ENCODE measurements at places on chromosomes 6 and 20.
A peak's percentile ranks its signal among the peaks of the same experiment; 100 is the strongest.

DNA sequence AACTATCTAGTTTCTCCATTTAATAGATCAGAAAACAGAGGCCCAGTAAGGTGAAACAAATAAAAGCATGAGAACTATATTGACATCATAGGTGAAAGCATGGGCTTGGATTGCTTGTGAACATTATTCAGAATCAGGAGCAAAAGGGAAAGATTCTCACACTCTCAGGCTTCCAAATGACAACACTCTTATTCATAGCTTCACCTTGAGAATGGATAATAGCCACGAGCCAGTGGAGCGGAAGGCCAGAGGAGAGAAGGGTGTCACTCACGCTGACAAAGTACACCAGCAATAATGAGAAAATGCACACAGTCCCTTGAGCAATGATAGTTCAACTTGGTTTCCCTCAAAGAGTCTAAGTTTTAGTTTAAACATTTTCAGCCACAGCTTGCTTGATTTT lies 339.0 kb downstream of the TPBG start:
- no peak for DNase-seq

- peak; percentile 40 for DNase-seq
These were observed 1.3 kb downstream of the MAN1A1 start for GRCh38 chr6:119348096-119348747.

- DNase-seq: no peak
These were observed 145.5 kb upstream of the ARG1 start for GRCh38 chr6:131427434-131428058.

DNA sequence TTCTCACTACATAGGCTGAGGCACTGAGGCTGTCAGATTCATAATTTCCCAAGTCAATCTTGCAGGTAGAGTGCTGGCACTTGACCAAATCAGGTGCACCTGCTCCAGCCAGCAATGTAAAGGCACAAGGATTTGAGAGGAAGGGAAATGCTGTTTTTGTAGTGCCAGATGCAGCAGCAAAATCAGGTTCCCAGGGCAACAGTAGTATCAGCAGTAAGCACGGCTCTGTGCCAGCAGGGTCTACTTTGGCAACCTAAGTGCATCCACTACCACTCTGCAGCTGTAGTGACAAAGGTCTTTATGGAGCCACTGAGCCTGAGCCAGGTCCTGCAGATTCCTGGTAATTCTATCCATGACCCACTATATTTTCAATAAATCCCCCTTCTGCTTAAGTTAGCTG lies 329.5 kb downstream of the TPBG start:
- DNase-seq: no peak

DNA sequence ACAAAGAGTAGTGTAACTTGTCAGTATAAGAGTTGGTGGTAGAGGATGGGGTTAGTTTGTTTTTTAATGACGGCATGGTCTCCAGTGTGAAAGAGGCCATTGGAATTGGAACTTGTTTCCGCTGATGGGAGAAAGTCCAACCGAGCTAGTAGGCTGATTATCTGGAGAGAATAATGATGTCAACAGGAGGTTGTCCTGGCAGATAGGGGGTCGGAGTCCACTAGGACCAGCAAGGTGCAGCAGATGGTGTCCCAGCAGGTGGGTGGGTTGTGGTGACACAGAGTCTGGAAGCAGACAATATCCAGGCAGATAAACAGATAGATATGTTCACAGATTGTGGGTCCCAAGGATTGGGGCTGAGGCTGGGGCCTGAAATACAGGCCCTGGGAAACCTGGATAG lies 35.1 kb downstream of the PKIB start:
- peak; percentile 21 for DNase-seq

DNA sequence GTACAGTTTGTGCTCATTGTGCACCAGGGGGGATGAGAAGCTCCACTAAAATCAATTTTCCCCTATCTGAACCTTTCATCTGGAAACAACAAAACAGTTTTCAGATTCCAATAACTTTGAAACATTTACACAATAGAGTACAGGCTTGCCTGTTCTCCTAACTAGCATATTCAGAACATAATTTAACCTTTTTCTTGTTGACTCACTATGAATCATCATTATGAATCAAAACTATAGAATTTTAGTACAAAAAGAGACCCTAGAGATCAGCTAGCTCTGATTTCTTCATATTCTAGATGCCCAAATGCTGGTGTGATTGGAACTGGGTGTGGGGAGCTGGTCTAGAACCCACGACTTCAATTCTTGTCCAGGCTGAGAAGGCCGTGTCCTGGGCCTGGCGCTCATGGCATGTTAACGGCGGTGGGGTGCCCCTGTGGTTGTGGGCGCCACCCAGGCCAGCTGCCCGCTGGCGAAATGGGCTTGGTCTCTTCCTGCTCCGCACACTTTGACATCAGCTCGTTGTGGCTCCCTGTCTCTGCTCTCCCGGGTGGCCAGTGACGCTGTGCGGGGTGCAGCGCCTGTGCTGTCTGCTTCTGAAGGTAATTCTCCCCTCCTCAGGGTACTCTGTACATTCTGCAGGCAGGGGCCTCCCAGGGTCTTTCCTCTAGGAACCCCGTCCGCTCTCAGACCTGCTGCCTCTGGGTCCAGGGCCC lies 29.9 kb upstream of the AGPAT4 start:
- no peak for DNase-seq

DNA sequence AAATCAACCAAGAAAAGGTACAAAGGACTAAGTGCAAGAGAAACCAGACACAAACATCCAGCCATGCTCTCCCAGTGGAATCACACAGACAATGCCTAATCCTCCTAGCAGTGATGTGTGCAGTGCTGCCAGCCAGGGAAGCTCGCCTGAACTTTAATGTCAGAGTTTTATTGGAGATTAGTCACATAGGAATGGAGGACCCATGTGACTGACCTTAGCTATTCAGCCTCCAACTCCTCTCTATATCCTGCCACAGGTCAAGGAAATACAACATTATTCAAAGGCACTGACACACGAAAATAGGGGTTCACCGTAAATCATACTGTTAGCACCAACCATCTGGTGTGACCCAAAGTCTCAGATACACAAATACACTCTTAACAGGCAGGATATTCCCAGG lies 684.6 kb downstream of the DOK5 start:
- no peak for DNase-seq

GRCh38 chr6:35677456-35677855 lies 11.3 kb downstream of the FKBP5 start:
- no peak for DNase-seq

DNA sequence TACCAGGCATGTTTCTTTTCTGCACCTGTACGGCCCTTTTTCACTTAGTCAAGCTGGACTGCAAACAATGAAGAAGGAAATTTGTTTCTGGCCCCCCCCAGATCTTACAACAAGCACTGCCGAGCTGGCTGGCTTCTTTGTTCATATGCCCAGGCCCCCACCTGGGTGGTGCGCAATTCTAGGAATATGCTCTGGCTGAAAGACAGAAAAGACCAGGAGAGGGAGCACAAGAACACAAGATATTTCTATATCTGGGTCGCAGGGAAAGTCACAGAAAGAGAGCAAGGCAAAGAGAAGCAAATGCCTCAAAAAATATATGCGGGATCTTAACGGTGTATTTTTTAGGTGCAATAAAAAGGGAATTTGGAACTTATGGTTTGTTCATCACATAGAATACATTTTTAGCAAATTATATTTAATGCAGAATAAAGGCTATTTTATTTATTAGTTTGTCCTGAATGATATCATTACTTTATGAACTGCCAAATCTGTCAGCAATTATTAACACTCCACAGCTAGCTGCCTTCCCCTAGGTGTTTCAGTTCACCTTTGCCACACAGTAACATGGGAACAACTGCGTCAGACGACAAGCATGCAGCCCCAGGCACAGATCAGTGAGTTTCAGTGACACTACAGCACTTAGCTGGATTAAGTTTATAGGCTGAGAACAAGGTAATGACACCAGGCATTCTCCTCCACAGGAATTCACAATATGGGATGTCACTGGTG lies 76.5 kb downstream of the GJA10 start:
- DNase-seq: peak; percentile 46

DNA sequence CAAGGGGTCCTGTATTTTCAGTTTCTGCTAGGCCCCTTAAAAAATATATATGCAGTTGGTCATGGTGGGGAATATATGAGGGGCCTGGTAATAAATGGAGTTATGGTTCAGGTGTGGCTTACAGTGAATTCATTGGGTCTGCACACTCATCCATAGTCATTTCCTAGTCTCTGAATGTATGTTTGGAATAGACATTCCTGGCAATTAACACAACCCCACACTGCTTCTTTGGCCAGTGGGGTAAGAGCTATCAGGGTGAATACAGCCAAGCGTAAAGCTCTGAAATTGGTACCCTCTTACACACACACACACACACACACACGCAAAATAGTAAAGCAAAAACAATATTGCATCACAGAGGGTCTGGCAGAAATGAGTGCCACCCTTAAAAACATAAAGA lies 56.5 kb downstream of the QRSL1 start:
- no peak for DNase-seq

- peak; percentile 62 for DNase-seq
These were observed 13.0 kb upstream of the PFDN4 start for GRCh38 chr20:54194724-54195438.

- no peak for DNase-seq
These were observed 119.0 kb upstream of the SGK1 start for GRCh38 chr6:134436950-134437349.

GRCh38 chr6:133855991-133856370 lies 32.9 kb upstream of the TCF21 start:
- no peak for DNase-seq

DNA sequence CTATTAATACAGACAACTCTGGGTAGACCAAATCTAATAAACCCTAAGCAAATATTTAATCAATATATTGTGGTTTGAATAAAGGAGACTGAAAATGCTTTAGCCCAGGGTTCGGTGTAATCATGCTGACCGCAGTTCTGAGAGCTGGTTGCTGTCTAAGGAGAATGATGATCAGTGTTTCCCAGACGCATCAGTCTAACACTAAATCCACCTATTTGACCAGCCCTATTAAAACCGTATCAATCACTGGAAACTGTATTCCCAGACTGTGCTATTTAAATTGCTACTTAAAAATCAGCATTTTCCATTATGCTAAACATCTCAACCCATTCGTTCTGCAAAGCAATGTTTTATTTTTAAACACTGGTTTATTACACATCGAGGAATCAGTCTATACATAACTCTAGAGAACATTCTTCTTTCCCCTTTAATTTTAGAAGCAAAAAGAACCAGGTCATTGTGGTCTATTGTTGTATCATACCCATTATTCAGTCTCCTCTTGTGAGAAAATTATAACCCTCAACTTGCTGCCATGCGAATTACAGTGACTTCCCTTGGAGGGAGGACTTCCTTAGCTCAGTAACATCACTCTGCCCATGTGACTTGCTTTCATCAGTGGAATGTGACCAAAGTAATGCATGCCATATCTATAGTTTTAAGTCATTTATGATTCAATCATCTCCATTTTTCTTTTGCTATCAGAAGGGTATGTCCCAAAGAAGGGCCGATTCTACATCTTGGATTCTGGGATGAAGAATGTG lies 515.2 kb upstream of the JAG1 start:
- DNase-seq: no peak

DNA sequence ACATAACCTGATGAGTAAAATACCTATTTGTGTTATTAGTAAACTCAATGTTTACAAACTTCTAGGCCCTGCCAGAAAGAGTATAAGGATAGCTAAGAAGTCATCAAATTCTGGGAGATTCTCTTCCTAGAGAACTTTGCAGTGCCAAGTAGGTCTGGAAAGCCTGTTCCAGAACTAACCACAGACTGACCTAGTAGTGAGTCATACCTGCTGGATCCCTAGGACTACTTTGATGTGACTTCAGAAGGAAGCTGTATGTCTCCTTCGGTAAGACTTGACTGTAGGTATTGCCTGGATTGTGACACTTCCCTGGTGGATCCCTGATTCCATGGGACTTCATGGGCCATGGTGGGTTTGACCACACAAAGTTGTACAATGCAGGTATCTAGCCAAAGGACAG lies 131.7 kb downstream of the DNAH8 start:
- DNase-seq: no peak

DNA sequence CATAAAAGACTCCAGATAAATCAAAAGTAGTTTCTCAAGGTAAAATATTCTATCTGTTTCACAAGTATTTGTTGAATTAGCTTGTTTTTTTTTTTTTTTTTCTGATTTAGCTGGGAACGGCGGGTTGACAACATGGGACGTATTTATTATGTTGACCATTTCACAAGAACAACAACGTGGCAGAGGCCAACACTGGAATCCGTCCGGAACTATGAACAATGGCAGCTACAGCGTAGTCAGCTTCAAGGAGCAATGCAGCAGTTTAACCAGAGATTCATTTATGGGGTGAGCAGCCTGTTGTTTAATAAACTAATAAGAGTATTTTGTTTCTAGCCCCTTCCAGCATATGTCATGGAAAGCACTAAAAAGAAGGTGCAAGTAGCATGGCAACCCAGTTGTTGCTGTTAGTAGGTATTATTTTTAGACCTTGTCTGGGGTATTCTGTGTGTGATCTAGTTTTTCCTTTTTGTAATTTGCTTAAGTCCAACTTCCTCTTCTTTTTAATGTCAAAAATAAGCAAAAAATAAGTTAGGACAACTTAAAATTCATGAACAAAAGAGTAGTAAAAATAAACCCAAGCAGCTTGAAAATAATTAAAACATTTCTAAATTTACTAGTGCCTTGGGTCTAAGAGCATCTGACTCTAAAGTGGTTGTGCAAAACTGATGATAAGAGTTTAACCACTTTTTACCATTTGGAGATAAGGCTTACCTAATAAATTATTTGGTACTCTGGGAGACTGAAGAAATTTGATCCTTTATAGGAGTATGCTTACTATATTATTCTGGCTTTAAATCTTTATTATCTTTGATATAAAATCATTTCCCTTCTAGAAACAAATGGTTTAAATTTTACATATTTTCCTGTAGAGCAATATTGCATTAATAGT lies 70.8 kb upstream of the DYNLRB1 start:
- no peak for DNase-seq

DNA sequence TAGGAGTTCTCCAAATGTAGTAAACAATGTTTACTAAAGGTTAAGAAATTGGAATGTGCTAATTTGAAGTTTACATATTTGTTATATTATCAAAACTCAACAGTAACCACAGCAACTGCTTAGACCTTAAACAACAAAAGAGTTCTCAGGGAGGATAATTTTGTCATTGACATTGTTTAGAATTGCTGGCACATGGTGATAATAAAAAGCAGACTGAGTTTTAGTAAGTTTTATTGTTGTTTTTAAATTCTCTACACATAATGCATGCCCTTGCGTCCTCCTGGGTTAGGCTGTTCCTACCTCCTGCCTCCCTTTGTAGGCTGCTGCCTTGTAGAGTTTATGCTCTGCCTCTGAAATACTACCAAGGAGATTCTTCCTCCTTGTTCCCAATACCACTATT lies 28.7 kb downstream of the LAMA4 start:
- no peak for DNase-seq

GRCh38 chr6:42104095-42104803 lies 38.2 kb downstream of the C6orf132 start:
- peak; percentile 91 for DNase-seq

- no peak for DNase-seq
These were observed 49.8 kb downstream of the MYB start for GRCh38 chr6:135230711-135231468.

GRCh38 chr6:149318581-149319286 lies 1.2 kb downstream of the TAB2 start:
- DNase-seq: no peak

DNA sequence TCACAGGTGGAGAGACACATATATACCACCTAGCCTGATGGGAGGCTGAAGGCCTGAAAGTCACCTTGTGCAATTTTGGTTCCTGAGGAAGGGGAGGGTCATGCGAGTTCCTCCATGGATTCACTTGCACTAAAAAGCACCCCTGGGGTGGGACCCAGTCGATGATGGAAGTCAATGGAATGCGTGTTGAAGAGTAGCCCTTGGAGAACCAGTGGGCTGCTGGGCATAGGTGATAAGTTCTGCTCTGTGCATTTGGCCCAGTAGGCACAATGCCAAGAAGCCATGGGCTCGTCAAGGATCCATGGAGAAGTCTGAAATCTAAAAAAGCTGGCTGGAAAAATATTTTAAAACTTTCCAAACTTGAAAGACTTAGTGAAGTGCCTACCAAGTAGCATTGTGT lies 18.9 kb upstream of the SCRT2 start:
- DNase-seq: no peak

All from HuH-7 (cell line).